ENCODE measurements at places on chromosomes 6 and 20.

DNA sequence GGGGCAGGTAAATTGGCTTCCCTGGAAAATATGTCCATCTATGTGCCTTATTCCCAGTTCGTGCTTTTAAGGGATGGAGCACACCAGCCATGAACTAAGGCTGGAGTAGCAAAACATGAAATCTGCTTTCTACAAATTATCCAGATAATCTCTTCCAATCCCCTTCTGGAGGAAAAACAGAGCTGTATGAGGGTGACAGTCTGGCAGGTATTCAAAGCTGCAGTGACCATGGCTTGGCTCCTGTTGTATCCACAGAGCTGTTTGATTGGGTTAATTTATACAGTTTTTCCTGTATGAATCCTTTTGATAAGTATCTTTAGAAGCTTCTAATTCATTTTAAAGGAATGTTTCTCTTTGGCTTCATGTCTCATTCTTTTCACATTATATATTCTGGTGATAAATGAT, 144.4 kb downstream of the AIG1 start:
- DNase-seq: no peak

DNA sequence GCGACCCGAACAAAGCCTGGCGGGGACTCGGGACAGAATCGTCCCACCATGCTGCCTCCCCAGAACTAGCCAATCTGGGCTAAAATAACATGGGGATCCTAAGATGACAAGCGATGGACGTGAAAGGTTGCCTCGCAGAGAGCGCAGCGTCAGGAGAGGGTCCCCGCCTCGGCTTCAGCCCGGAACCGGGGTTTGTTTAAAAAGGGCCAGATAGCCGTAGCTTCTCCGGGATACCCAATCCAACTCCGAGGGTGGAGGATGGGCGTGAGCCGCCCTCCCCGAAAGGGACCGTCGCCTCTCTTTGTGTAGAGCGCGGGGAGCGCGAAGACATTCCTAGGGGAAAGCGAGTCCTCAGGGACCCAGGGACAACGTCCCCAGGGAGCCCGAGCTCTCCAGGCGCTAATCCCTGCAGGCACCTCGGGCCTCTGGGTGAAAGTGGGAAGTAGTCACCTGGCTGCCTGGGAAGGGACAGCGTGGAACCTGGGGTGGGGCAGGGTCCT, 643 bp downstream of the CD24 start:
- no peak for DNase-seq

- DNase-seq: no peak
Observed at GRCh38 chr6:54516321-54516720, 208.1 kb downstream of the TINAG start.

GRCh38 chr6:41040101-41040939, 1.3 kb upstream of the UNC5CL start:
- no peak for DNase-seq

- DNase-seq: no peak
Observed at GRCh38 chr20:36028106-36028808, 59.9 kb downstream of the CNBD2 start.

DNA sequence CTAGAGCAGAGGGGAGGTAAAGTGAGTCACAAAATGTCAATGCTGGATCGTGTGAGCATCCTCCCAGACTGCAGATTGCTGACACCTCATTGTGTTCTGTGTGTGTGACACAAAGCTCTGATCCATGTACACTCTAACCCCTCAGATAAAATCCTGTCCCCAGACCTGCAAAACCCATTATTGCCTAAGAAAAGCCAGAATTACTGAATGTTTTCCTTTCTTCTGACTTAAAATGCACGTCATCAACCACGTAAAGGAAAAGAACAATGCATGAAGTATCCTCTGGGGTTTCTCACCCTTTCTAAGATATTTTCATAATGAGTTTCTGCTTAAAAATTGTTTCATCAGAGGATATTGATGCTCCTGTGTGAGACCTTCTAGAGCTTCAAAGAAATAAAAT, 218.0 kb upstream of the PREP start:
- DNase-seq: no peak

DNA sequence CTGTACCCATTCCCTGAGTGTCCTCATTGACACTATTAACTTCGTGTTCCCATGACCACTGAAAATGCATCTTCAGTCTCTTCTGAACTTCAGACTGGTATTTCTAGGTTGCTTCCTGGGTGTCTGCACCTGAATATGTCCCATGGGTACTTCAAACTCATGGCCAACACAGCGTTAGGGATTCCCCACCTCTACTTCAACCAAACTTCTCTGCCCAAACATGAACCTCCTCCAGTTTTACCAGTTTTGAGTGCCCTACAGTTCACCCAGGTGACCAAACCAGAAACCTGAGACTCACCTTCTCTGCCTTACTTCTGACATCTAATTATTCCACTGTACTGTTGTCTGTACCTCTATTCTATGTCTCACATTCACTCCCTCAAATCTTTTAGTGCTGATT, 99.5 kb upstream of the SUPT3H start:
- no peak for DNase-seq

- no peak for DNase-seq
Observed at GRCh38 chr6:33843131-33844121, 39.6 kb upstream of the MLN start.

GRCh38 chr6:45608252-45608913, 230.6 kb upstream of the SUPT3H start:
- DNase-seq: no peak

- DNase-seq: no peak
Observed at GRCh38 chr6:19554356-19555225, 282.6 kb upstream of the ID4 start.

- no peak for DNase-seq
Observed at GRCh38 chr6:102911571-102911970, 1518.1 kb downstream of the GRIK2 start.

DNA sequence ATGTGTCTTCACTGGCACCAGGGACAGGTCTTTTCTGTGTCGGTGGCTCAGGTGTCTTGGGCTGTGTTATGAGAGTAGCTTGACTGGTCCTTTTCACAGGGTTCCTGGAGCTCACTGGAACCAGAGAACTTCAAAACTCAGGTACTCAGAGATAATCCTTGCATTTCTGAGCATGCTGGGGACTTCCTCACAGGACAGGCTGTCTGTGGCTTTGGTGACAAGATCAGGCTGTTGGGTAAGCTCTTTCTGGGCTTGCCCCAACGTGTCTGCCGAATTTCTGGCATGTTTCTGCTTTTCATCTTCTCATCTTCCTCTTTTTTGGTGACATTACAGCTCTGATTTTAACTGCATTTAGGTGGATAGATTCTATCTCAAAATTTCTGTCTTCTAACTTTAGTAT, 270.0 kb downstream of the CDH26 start:
- no peak for DNase-seq

GRCh38 chr20:57392512-57393271, 1.5 kb downstream of the RBM38 start:
- no peak for DNase-seq

Measured in NCI-H1417 treated with DMSO at 0.1 percent for 48 hours (cell line).